ENCODE measurements at places on chromosomes 3 and 15.

GRCh38 chr3:197491923-197492664 is 63.7 kb downstream of the BDH1 start:
- no peak for DNase-seq

DNA sequence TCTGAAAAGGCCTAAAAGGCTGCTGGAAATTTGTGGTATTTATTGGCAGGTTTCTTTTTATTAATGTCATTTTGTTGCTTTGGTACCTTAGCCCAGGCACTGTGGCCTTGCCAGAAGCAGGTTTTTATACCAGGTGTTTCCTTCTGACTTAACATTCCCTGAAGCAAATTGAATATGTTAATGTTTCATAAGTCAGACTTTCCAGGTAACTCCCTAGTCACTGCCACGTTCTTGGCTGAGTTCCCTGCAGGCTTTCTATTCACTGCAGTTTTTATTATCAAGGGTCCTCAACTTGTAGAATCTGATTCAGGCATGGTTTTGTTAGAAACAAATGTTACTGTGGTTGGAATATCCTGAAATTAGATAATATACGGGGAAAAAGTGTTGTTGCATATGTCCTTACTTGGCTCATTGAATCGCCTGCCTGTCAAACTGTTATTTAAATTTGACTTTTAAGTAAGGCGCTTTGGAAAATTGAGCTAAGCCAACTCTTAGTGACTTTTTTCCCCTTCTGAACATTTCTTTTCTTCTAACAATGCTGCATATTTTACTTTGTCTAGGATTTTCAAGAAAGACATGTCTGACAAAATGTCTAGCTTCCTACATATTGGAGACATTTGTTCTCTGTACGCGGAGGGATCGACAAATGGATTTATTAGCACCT is 22.9 kb downstream of the ITPR1 start:
- no peak for DNase-seq

- DNase-seq = no peak
Observed at GRCh38 chr3:71600646-71601288, 17.2 kb upstream of the FOXP1 start.

GRCh38 chr3:176795891-176796290 is 401.4 kb downstream of the TBL1XR1 start:
- DNase-seq = no peak

DNA sequence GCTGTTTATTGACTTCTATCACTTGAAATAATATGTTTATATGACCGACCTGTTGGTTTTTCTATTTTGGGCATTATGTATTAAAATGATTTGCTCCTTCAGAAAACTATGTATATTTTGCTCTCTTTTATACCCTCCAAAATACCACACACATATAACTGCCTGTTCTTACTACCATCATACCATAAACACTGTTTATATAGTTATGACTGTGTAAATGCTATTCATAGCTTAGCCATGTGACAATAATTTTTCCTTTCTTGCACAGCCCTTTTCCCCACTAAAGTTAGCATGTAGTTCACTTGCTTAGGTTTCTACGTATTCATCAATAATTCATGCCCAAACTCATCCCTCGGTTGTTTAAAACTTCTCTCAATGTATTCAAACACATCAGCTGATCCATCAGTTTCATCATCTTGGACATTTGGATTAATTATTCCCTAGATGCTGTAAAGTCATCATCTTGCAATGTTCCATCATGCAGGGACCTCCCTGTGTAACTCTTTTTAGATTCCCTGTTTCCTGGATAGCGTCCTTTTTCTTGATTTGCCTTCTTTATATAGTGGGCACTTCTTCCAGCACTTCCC is 8.2 kb upstream of the RYK start:
- DNase-seq = no peak

DNA sequence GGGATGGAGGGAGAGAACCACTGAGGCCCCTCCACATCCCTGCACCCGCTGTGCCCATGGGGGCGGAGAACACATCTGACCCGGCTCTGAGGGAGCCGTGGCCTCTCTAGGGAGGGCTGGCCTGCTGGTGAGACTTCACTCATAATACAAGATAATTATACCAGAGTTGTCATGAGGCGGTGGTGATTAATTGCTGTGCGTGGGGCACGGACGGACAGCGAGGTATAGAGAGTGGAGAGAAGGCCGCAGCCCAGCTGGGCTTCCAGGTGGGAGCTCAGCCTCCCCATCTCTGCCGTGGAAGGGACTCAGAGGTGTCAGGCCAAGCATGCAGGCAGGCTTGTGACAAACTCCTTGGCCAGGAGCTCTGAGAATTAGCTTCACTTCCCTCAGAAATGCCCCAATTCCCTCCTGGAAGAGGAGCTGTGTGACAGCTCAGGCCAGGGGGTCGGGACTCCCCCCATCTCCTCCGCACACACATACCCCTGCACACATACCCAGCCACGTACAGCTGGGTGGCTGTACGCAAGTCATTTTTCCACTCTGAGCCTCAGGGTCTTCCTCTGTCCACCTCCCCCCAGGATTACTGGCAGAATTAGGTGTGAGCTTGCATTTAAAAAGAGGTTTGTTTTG is 6.0 kb upstream of the GATA2 start:
- no peak for DNase-seq
